Cardiac septum (tissue), 1 donor: ENCODE measurements at places on chromosomes 1 and 21.

DNA sequence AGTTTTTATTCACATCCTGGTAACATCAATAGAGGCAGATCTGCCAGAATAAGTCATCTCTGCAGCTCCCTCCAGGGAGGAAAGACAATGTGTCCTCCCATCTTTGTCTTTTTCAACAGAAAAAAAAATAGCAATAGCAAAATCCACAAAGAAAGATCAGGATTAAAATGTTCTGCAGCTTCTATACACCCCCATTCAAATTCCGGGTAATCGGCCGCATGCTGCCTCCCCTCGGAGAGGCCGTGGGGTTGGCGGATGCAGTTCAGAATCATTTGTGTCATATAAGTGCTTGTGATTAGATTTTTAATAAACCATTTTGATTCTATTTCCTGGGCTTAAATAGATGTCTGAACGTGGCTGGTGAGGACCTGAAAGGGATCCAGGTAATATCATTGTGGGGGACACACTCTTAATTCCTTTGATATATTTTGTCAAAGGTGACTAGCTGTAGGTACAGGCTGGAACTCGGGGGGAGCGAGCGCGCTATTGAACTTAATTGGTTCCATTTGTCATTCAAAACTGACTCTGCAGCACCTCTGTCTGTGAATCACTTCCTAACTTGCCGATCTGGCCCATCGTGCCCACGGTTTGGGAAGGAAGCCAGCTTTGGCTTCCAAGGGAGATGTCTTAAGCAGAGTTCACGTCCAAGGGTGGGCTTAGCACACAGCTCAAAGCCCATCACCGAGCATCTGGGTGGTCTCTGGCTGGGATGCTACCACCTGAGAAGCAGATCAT lies 85.6 kb upstream of the ARHGEF16 start:
- DNase-seq = no peak

DNA sequence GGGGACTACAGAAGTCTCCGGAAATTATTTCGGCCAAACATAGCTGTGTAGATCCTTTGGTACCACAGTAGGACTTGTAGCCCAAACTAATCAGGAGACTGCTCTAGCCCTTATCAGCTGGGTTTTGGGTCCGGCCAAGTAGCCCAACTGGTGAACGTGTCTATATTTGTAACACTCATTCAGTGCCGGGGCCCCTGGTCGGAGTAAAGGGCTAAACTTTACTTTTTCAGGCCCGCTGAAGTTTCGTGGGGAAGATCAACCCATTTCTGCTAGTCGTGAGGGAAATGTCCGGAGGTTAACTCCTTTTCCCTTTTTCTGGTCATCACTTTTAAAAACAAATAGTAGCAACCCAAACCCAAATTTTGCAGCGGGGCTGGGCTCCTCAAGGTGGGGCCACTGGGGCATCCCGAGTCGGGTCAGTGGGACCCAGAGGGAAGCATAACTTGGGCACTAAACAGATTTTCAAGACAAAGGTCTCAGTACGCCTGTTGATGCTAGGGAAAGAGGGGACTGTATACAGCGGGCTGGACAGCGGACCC lies 1.7 kb downstream of the LHX9 start:
- no peak for DNase-seq

- DNase-seq = no peak
These were observed 98.5 kb downstream of the ASH1L start for GRCh38 chr1:155463865-155464650.

DNA sequence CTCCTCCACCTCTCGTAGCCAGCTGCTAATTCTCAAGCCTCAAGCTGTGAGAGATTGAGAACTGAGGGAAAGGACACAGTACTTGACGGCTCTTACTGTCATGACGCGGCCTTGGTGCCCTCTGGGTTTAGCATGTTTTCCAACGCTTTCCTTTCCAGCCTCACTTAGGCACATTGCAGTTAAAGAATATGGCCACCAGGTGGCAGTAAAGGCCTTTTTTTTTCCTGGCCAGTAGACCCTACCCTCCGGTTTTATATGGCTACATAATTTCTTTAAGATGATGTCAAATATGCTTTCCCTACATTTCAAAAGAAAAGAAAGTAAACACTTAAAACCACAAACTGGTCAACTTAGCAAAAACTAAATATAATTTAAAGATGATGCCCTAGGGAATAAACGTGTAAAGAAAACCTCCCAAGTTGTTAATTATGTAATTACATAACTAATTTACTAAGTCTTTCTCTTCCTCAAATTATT lies 56.8 kb upstream of the PRDX6 start:
- no peak for DNase-seq

GRCh38 chr1:160451119-160451858 lies 50.9 kb downstream of the VANGL2 start:
- DNase-seq = no peak

DNA sequence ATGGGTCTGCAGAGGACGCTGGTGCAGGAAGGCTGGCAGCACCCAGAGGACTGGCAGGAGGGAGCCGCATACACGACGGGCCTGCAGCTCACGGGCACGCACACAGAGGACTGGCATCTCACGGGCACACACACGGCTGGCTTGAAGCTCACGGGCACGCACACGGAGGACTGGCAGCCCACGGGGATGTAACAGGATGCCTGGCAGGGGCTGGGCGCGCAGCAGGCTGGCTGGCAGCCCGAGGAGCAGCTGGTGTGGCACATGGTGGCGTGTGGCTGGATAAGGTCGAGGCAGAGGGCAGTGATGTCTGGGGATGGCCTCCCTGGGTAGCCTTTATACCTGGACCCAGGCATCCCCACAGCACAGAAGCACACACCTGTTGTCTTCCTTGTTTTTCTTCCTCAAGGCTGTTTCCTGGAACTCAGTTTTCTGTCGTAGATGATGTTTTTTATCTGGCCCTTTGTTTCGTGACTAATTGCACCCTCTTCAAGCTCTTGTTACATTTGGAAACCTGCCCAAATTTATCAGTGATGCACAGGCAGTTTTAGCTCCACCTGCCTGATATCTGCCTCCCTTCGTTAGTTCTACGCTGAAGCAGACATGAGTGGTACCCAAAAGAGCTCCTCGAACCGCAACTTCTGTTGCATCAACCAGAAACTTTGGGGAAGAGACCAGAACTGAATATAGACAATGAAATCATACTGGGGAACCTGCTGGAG lies at the start of gene KRTAP12-1:
TSS of gene KRTAP12-1 (minus strand) at position 303 of the 719 bp plus-strand sequence. CDS start at position 263, 40 bp downstream.
- no peak for DNase-seq

- no peak for DNase-seq
These were observed 2.7 kb upstream of the CD84 start for GRCh38 chr1:160581961-160582360.
